A549 treated with CORT108297 at 1 μM for 4 hours (cell line): ENCODE measurements at places on chromosomes 11 and 22. TPM values are rescaled to one million over a fixed set of nuclear protein-coding genes. Genes with fewer than 3 reads are reported as not detected.

TRIM49D2 gene
- not detected in 5 replicates for total RNA-seq

DDIAS gene
- total RNA-seq, result 16.1 to 19.4 TPM (median 18.4 TPM) in 5 replicates

TRPM5 gene
- total RNA-seq, result not detected in 5 replicates

OR5B21 gene
- total RNA-seq, result not detected in 5 replicates

MRPL16 gene
- 64.2 to 65.4 TPM (median 64.9 TPM) in 5 replicates for total RNA-seq
